Activated T-cell treated with anti-CD3 and anti-CD28 coated beads, Interleukin-2, amount 50 U/mL, for 24 hours (primary cell): ENCODE measurements at places on chromosomes 2 and 18.

- no peak for DNase-seq
Measured at GRCh38 chr2:128413014-128413717, 94.5 kb upstream of the HS6ST1 start.

GRCh38 chr2:66073172-66073571, 361.8 kb upstream of the MEIS1 start:
- no peak for DNase-seq

- no peak for DNase-seq
Measured at GRCh38 chr2:233329489-233330135, 22.0 kb downstream of the SAG start.

DNA sequence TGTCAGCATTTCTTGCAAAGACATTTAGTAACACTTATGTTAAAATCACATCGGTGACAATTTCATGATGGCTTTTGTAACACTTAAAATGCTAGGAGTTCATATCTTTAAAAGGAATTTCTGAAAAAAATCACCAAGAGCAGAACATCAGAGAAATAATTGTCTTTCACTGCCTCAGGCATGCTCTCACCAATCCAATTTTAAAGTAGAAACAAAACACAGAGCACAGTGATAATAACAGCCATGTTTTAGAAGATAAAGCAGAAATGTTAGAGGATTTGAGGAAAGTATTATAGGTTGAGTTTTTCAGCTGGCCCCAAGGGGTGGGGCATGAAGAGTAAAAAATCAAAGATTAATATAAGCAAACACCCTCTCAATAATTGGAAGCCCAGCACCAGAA, 1037.6 kb downstream of the DSC3 start:
- no peak for DNase-seq

GRCh38 chr18:12279781-12280531, 25.8 kb downstream of the CIDEA start:
- DNase-seq: no peak

GRCh38 chr2:84781942-84782716, 98.8 kb downstream of the TRABD2A start:
- DNase-seq: peak; percentile 50

- DNase-seq: no peak
Measured at GRCh38 chr2:220129391-220129790, 502.0 kb downstream of the SLC4A3 start.

- DNase-seq: no peak
Measured at GRCh38 chr2:226544596-226545210, 254.9 kb downstream of the IRS1 start.

DNA sequence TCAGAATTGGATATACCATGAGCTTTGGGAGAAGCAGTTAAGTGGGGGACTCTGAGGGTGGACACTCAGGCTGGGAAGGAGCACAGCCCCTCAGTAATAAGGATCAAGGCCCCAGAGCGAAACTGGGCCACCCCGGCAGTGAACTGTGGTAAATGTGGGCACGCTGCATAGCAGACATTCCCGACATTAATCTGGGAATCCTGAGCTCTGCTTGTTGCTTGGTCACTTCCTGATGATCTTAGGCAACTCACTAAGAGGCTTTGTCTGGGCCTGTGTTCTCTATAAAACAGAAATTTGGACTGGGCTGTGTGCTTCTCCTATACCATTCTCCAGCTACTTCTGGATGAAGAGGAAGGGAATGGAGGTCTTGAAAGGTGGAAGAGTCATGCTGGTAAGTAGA, 4.8 kb downstream of the TGFBRAP1 start:
- no peak for DNase-seq

DNA sequence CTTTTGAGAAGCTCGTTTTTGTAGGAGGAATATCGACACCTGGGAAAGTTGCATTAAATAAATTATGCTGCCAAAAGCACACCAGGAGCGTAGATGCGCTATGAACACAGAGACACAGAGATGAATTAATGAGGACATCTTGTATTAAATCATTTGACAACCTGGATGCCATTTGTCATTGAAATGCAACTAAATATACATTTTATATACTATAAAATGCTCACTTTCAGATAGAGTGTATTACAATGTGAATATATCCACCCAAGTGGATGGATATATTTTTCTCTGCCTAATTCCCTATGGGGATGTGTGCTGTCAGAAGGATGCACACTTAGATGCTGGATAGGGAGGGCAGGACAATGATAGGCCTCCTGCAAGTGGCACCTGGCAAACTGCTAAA, 426.2 kb downstream of the RIT2 start:
- no peak for DNase-seq

GRCh38 chr18:63443829-63444228, 21.6 kb upstream of the VPS4B start:
- no peak for DNase-seq

DNA sequence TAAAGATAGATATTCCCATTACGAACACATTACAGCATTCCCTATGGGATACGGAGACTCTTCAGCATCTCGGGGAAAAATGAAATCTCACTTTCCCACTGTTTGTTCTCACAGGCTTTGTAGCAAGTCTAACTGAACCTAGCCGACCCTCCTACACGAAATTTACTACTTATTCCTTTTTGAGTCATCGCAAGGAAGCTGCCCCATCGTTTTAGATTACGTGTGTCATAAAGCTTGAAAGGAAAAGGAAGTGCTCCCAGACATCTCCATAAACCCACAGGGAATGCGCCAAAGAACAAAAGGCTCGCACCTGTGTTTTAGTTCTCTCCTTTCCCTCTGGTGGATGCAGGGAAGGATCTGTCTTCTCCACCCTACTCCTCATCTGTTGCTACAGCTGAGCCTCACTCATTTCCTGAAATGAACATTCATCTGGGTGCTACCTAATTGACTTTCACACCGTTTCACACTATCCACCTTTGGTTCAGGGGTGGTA, 76.2 kb upstream of the STK39 start:
- no peak for DNase-seq

GRCh38 chr2:224638301-224638823, 53.2 kb upstream of the CUL3 start:
- peak; percentile 52 for DNase-seq

- no peak for DNase-seq
Measured at GRCh38 chr2:14996351-14997014, 364.0 kb downstream of the LRATD1 start.

- no peak for DNase-seq
Measured at GRCh38 chr18:6561420-6561861, 146.7 kb upstream of the L3MBTL4 start.

- no peak for DNase-seq
Measured at GRCh38 chr2:128797533-128797932, 478.9 kb upstream of the HS6ST1 start.

DNA sequence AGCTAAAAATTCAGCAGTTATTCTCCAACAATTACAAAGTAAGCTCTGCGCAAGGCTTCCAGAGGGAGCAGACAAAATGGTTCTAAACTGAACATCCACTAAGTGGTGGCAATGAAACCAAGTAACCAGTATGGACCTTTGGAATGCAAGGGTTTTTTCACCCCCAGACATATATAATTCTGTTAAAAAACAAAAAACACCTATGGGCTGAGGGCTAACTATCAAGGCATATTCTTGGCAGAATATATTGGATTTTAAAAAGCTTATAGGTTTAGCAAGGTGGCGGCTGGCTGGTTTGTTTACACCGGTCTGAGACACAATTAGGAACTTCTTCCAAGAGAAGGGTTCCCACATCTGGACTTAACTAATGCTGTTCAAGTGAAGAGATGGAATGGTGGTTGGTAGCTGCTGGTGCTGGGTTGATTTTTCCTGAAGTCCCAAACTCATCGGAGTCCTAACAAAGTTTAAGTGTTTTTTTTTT, 2.8 kb downstream of the ZFP36L2 start:
- DNase-seq: no peak
